ENCODE measurements at places on chromosomes 6 and 20.

DNA sequence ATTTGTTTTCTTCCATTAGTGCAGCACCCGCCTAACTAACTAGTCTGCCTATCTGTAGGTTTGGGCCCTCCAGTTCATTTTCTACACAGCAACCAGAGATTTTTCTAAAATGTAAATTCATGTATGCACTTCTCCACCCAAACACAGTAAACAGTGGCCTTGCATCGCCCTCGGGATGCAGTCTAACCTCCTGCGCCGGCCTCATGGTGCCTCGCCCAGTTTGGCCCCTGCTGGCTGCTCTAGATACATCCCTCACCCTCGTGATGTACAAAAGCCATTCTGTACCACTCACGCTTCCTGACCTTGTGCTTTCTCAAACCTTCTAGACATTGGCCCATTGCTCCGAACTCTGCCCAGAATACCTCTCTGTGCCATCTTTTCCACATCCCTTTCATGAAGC, 53.8 kb upstream of the VSTM2L start:
- no peak for DNase-seq

DNA sequence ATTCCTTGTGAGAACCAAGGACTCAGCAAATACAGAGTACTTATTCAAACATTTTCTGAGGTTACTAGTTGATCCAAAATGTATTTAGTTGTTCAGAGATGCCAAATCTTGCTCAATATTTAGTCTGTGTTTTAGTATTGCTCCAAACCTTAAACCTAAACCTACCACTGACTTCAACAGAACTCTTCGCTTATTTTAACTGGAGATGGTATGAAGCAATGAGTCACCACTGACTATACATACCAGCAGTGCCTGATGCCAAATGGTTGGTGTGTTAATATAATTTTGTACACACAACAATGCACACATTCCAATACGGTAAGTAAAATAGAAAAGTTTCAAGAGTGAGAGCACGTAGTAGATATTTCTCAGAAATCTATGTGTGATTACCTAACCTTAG, 1.9 kb upstream of the SPTLC3 start:
- no peak for DNase-seq

GRCh38 chr6:167130712-167131684, 8.1 kb downstream of the CCR6 start:
- DNase-seq: no peak

DNA sequence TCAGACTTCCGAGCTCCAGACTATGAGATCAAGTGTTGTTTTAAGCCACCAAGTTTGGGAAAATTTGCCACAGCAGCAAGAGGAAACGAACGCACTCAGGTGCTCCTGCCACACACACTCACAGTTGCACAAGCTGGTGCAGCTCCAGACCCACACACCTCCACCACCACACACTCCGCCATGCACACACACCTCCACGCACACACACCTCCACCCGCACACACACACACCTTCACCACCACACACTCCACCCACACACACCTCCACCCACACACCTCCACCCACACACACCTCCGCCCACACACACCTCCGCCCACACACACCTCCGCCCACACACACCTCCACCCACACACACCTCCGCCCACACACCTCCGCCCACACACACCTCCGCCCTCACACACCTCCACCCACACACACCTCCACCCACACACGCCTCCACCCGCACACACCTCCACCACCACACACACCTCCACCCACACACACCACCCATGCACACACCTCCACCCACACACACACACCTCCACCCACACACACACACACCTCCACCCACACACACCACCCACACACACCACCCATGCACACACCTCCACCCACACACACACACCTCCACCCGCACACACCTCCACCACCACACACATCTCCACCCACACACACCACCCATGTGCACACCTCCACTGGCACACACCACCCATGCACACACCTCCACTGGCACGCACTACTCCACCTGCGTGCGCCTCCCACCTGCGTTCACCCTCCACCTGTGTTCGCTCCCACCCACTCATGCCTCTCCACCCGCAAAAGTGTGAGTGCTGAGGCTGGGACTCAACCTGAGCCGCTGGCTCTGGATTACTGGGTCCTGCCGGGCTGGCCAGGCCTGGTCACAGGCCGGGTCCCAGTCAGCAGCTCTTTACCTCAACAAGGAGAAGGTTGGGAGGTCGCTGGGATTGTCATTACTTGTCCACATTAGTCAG, 175.6 kb downstream of the BMP7 start:
- DNase-seq: no peak

GRCh38 chr20:54347166-54347833, 128.1 kb upstream of the DOK5 start:
- no peak for DNase-seq
